ENCODE measurements at places on chromosomes 1 and 21.

DNA sequence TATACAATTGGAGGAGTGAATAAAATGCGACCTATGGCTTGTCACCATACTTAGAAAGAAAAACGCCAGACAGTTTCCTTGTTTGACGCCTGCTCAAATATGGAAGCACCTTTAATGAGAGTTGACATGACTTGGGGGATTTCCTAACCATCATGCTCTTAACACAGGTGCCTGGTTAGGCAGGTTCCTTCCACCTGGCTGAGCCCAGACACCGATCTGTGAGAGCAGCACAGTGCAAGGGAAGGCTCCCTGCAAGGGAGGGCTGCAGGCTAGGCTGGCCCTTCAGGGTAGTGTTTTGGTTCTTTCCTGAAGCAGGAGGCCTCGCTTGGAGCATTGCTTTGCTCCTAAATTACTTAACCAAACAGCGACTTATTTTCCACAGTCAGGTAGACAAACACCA is 24.6 kb upstream of the KLHDC8A start:
- DNase-seq, result no peak

DNA sequence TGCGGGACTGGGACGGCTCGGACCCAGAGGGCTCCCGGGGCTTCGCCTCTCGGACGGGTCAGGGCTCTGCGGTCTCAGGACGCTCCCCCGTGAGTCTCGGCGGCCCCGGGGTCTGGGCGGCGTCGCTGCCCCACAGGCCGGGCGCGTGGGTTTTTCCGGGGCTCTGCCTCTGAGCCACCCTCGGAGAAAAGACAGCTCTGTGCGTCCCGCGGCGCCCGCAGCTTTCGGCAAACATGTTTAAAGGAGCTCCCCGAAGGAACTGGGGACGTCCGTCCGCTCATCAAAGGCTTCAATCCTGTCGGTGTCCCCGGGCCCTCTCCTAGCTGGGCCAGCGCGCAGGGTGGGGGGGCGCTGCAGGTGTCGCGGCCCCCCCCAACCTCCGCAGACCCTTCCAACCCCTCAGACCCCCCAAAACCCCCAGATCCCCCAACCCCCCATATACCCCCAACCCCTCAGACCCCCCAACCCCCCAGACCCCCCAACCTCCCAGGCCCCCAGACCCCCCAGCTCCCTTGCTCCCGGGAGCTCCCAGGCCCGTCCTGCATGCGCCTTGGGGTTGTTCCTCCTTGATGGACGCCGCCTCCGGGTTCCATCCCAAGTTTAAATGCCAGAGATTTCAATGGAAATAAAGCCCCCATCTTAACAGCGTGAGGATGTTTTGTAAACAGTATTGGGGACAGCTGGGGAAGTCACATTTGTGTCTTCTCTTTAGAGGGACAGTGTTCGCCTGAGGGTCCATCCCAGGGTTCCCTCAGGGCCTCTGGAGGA is 996 bp upstream of the C1orf159 start:
- no peak for DNase-seq

GRCh38 chr1:244173240-244173639 is 122.2 kb downstream of the ZBTB18 start:
- DNase-seq, result no peak

- no peak for DNase-seq
These were observed 31.1 kb upstream of the BACH1 start for GRCh38 chr21:29267666-29268065.

DNA sequence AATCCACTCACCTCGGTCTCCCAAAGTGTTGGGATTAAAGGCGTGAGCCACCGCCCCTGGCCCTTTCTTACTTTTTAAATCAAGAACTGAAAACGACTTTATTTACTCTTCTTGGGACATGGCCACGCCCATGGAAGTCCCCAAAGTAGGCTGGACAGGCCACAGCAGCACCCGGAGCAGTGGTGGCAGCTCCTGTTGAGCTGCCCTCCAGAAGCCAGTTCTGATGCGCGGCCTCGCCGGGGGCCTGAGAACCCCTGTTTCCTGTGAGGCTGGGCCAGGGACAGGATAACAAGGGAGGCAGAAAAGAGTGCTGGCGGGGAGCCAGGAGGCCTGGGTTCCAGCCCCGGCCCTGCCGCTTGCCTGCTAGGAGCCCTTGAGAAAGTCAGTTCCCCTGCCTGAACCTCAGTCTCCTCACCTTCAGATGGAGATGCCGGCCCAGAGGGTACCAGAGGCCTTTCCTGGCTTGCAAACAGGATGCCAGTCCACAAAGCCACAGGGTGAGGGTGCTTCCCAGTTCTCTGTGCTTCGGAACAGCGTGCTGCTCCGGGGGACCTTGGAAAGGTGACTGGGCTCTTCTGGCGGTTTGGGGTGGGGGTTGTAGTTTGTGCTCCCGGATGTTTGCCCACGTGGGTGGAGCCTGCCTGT is 59.4 kb downstream of the RUNX3 start:
- no peak for DNase-seq

DNA sequence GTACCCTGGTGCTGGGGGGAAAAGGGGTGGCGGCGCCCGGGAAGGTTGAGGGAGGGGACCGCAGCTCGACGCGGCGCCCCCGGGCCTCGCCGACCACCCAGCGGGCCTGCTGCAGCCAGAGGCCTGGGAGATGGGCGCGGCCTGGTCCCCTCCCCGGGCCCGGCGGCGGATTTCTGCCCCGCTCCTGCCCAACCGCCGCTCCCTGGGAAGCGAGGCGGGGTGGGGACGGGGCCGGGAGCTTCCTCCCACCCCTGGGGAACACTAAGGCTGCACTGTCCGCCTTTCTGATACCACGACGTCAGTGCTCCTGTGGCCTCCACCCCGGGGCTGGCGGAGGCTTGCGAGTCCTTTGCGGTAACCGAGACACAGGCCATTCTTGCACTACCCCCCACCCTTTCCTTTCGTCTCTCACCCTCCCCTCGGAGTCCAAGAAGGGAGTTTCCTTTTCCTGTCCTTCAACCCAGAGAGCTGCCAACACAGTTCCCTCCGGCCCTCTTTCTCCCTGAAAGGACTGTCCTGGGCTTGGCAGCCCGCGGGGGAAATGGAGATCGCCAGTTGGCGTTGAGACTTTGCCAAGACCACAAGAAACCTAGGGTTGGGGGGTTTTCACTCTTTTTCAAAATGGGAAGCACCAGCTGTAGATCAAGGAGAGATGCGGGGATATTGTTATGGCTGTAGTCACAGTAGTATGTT is 742 bp downstream of the SH3GLB1 start:
- peak; percentile 70 for DNase-seq

GRCh38 chr1:11664336-11665065 is 501 bp downstream of the FBXO6 start:
- peak; percentile 27 for DNase-seq

DNA sequence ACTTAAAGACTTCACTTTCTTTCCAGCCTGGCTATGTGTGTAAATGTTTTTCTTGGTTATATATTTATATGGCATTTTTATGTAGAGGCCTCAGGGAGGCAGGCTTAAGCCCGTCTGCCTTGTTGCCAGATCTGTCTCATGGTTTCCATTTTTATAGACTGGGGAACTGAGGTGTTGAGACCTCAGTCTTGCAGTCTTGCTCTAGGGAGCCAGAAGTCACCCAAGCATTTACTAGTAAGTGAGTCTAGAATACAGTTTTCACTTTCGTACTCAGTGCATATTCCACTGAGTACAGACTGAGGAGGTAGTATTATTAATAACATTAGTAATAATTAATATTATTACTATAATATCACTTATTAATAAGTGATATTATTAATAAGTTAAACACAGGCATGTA is 161.4 kb downstream of the UCK2 start:
- DNase-seq, result no peak

DNA sequence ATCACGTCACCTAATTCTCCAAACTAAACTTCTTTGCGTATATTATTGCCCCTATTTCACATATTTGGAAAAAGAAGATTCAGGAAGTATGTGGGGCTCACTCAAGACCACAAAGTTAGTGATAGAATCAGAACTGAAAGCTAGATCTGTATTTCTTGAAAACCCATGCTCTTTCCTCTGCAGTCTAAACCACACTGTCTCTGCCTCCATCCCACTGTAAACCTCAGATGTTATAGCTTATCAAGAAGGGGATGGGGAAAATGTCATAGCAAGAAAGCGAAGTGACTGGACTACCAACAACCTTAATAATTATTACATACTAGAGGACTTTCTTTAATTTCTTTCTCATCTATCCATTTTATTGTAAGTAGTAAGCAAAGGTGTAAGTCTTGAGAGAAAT is 257.7 kb upstream of the SGIP1 start:
- no peak for DNase-seq

DNA sequence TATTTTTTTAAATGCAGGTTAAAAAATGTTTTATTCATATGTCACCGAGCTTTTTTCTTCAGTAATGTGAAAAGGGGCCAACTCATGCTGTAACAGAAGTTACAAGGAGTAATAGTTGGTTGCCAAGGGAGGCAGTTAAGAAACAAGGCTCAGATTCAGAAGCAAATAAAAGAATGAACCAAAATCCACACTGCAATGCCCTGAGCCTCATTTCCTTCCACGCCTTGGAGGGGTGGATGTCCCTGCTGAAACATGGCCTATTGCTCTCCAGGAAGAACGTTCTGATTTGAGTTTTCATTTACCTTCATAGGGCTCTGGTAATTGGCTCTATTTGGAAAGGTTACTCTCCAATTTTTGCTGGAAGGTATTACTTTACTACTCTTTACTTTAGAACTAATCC is 24.4 kb downstream of the ALG14 start:
- no peak for DNase-seq

DNA sequence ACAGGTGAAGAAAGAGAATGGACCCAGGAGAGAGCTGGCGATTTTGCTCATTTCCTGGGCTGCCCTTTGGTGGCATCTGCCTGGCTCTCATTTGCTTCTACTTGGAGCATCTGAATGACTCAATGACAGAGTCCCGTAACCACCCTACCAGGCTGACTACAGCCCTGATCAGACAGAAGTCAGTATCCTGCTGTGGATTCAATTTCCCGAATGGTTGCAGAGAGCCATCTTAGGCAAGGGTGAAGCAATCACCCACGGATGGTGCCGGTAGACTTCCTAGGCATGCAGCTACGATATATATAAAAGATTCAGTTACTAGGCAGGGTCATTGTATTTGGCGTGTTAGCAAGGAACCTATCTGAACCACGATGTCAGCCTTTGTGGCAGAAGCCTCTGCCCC is 10.2 kb downstream of the AJAP1 start:
- no peak for DNase-seq

DNA sequence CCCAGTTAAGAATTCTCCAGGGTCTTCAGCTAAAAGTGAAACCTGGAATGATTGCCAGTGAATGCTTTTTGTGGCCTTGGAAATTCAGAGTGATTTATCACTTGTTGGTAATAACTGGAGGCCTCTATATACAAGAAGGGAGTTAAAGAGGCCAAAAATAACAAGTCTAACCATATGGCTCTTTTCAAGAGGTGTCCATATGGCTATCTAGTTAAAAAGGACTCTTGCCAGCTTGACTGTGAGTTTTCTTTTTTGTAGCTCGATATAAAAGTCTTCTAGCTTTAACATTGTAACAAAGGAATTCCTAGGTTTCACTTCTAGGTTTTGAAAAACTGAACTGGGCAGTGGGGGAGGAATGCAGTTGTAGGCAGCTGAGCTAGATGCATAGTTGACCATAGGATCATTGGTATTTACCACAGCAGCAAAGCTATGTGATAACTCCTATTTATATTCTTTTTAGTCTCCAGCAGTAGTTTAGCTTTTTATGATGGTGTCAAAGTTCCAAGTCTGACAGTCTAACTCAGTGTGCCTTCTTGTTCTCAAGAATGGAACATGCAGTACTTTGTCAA is 44.4 kb downstream of the CACHD1 start:
- DNase-seq, result peak; percentile 78

DNA sequence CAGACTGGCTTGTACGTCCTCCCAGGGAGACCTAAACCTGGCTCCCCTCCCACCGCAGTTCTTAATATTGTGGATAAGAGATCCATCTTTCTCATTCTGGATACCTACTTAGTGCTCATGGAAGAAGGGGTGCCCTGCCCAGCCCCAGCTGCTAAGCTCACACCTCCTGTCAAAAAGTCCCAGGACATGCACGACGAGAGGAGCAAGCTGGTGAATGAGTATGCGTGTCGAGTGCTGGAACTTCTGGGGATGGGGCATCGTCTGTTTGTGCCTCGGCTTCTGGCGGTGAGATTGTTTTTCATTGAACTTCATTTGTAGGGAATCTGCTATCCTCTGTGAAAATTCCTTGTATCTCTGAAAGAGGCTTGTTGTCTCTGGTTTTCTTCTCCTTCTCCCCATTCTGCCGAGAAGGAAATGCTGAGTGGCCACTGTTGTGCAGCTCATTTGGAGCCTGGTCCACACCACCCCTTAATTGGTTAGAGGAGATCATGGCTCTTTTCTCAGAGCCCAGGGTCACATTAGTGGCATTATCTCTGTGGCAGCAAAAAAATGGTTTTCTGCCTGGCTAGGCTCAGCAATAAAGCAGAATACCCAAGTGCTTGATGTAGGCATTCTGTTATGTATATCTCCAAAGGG is 199.4 kb upstream of the CACYBP start:
- DNase-seq, result peak; percentile 8

GRCh38 chr1:5709461-5709975 is 282.7 kb downstream of the NPHP4 start:
- no peak for DNase-seq

DNA sequence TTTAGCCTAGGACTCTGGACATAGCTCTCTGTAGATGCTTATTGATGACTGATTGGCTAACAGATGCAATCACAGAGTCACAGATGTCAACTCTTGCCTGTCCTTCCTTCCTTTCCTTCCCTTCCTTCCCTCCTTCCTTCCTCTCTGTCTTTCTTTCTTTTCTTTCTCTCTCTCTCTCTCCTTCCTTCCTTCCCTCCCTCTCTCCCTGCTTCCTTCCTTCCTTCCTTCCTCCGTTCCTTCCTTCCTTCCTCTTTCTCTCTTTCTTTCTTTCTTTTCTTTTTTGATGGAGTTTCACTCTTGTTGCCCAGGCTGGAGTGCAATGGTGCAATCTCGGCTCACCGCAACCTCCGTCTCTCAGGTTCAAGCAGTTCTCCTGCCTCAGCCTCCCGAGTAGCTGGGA is 106.1 kb downstream of the KIF26B start:
- no peak for DNase-seq

Measured in fibroblast of pulmonary artery (primary cell).